ENCODE measurements at places on chromosomes 16 and 17. TPM values are rescaled to one million over a fixed set of nuclear protein-coding genes. Genes with fewer than 3 reads are reported as not detected.

Gene PRSS22
- not detected for total RNA-seq

Gene CHST5
- 0.25 TPM for total RNA-seq

Gene PRR35
- total RNA-seq, result not detected

Gene KCNH4
- not detected for total RNA-seq

Gene CCDC92B
- not detected for total RNA-seq

Gene FOXN1
- total RNA-seq, result not detected

Gene NPTX1
- 1.1 TPM for total RNA-seq

Gene DNAI2
- not detected for total RNA-seq

Gene SOX15
- total RNA-seq, result 3.9 TPM

GRCh38 chr16:58481931-58482330, 18.0 kb upstream of the NDRG4 start:
- no peaks in the 10 kb centered on the region for H3K27me3 ChIP-seq
- H3K4me1 ChIP-seq, result no peaks in the 10 kb centered on the region
- DNase-seq, result peak; percentile 23
- no peaks in the 10 kb centered on the region for H3K36me3 ChIP-seq
- H3K4me3 ChIP-seq, result no peak overlapping the region
- H3K27ac ChIP-seq, result no peak overlapping the region

GRCh38 chr17:68585643-68586042, 15.5 kb downstream of the FAM20A start:
- peaks cover 31% of the 10 kb centered on the region for H3K4me1 ChIP-seq
- no peaks in the 10 kb centered on the region for H3K27me3 ChIP-seq
- H3K27ac ChIP-seq, result no peak overlapping the region
- H3K4me3 ChIP-seq, result no peak overlapping the region
- DNase-seq, result peak; percentile 51

DNA sequence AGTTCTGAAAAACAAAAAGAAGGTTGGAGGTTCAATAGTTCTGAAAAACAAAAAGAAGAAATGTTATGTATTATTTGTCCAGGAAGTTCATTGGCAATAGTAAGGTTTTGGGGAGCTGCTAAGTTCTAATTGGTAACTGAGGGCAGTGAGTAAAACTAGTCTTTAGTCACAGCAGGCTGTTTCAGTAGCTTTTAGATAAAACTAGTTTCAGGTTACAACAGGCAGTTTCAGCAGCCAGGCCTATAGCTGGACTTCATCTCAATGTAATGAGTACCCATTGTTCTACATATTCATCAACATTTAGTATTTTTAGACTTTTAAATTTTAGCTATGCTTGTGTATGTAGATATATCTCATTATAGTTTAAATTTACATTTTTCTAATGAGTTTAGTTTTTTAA, 639.3 kb downstream of the TOX3 start:
- no peak overlapping the region for H3K27ac ChIP-seq
- DNase-seq, result no peak
- H3K4me3 ChIP-seq, result no peak overlapping the region
- no peaks in the 10 kb centered on the region for H3K36me3 ChIP-seq

DNA sequence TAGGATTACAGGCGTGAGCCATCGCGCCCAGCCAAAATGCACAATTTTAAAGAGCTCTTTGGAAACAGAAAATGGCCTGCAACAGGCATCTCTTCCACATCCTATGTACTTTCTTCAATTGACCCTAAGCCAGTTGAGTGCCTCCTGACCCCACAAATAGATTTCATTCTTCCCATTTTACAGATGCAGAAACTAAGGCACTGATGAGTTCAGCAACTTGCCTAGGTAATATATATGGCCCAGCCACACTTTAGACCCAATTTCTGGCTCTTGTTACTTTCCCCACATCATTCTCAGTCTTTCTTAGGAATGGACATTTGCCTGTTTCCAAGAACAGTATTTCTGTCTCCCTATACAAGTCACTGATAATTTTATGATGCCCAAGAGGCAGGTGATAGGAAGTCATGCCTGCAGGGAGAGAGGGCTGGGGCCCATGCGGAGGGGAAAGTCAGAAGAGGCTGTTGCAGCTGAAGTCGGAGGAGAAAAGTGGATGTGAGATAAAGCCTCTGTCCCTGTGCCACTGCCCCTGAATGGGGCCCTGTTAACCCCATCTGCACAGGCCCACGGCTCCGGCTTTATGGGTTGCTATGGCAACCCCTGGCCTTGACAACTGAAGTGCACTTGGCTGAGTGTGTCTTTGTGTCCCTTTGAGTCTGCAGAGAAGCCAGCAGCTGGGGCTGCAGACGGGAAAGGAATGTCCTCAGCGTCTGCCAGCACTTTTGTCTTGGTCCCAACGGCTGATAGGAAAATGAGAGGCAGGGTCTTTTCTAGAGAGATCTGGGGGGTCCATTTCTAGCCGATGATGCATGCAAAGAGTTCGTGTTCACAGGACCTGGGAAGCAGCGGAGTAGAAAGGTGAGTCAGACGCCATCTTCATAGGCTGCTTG, 45.9 kb downstream of the ABAT start:
- no peaks in the 10 kb centered on the region for H3K27me3 ChIP-seq
- no peaks in the 10 kb centered on the region for H3K4me1 ChIP-seq
- no peak for DNase-seq
- no peak overlapping the region for H3K27ac ChIP-seq

GRCh38 chr16:46688101-46688653, 801 bp downstream of the VPS35 start:
- no peaks in the 10 kb centered on the region for H3K36me3 ChIP-seq
- peak overlapping the region; percentile 94 for H3K4me3 ChIP-seq
- H3K4me1 ChIP-seq, result peaks cover 29% of the 10 kb centered on the region
- DNase-seq, result no peak
- no peaks in the 10 kb centered on the region for H3K27me3 ChIP-seq

GRCh38 chr17:58516644-58517377, 2.4 kb upstream of the MTMR4 start:
- 0 out of 2 replicates have a peak, but pooled peaks cover 5% of the 10 kb centered on the region for H3K4me1 ChIP-seq
- no peaks in the 10 kb centered on the region for H3K27me3 ChIP-seq
- no peak for DNase-seq
- H3K27ac ChIP-seq, result peak overlapping the region; percentile 55
- H3K4me3 ChIP-seq, result peak overlapping the region; percentile 74
- H3K36me3 ChIP-seq, result no peaks in the 10 kb centered on the region

DNA sequence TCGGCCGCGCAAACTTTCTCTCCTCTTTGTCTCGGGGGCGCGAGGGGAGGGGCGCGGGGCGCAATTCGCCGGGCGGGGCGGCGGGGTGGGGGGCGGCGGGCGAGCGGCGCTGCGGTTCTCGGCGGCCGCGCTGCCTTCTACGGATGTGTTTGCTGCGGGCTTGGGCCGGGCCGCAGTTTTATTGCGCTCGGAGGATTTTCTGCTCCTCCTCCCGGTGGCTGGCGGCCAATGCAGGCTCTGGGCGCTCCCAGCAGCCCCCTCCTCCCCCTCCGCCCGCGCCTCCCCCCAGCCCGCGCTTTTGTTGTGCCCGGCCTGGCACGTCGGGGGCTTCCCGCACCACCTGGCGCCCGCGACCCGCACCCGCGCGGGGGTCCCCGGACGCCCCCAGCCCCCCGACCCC, at the start of gene TIMP2:
TIMP2 (minus strand) TSS at position 154 of the 400 bp plus-strand sequence. CDS start 299 bp downstream, outside the sequence.
- peak within 1 kb of the TSS; percentile 80 for H3K4me3 ChIP-seq
- H3K36me3 ChIP-seq, result no peaks in the 10 kb centered on the region
- DNase-seq, result peak; percentile 93
- no peaks in the 10 kb centered on the region for H3K27me3 ChIP-seq
- peaks cover 32% of the 10 kb centered on the region for H3K4me1 ChIP-seq

DNA sequence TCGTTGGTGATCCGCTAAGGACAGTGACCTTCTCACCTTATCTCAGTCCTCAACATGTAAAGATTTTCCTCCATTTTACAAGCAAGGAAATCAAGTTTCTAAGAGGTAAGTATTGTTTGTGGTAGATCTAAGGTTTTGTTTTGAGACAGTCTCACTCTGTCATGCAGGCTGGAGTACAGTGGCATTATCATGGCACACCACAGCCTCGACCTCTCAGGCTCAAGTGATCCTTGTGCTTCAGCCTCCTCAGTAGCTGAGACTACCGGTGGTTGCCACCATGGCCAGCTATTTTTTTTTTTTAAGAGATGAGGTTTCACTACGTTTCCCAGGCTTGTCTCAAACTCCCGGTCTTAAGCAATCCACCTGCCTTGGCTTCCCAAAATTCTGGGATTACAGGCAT, 34.9 kb downstream of the PRKCA start:
- no peak overlapping the region for H3K27ac ChIP-seq
- no peaks in the 10 kb centered on the region for H3K27me3 ChIP-seq
- no peak overlapping the region for H3K4me3 ChIP-seq
- DNase-seq, result no peak
- 0 out of 2 replicates have a peak, but pooled peaks cover 3% of the 10 kb centered on the region for H3K36me3 ChIP-seq

- no peaks in the 10 kb centered on the region for H3K27me3 ChIP-seq
- peak overlapping the region; percentile 81 for H3K4me3 ChIP-seq
- DNase-seq, result peak; percentile 80
- no peaks in the 10 kb centered on the region for H3K36me3 ChIP-seq
- H3K4me1 ChIP-seq, result peaks cover 37% of the 10 kb centered on the region
- H3K27ac ChIP-seq, result peak overlapping the region; percentile 89
These were observed 742 bp upstream of the FBXO31 start for GRCh38 chr16:87384162-87384874.

GRCh38 chr16:24135624-24136565, 120.2 kb upstream of the CACNG3 start:
- no peak for DNase-seq
- no peaks in the 10 kb centered on the region for H3K36me3 ChIP-seq
- H3K27ac ChIP-seq, result no peak overlapping the region
